ENCODE measurements at places on chromosomes 7 and 10.

GRCh38 chr10:63431962-63432797 is 33.6 kb downstream of the JMJD1C start:
- DNase-seq, result no peak

DNA sequence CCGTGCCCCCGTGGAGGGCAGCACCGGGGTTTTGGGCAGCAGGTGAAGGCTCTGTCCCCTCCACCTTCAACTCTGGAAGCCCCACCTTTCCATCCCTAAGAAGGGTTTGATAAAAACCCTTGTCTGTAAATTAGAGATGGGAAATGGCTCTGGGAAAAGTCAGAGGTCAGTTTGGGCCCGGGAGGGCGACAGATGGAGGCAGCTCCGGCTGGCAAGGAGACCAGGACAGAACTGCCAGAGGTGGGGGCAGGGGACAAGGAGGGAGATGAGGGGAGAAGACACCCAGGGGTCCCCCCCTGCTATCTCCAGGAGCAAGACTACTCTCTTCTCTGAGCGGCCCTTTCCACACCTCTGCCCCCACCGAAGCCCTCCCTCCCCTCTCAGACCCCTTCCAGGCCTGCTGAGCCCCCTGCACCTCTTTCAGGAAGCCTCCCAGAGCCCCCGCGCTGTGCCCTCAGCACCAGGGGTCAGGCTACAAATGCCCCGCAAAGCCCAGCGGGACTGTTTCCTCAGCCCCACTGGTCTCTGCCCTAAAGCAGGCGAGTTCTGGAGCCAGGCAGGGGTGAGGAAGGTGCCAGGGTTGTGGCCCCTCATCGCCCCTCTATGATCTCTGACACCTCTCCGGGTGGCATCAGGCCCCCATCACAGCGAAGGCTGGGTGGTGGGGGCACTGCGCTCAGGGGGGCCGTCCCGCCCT is 980 bp upstream of the SH2B2 start:
- no peak for DNase-seq

- DNase-seq, result no peak
These were observed 1.8 kb downstream of the IMPDH1 start for GRCh38 chr7:128407751-128408708.

DNA sequence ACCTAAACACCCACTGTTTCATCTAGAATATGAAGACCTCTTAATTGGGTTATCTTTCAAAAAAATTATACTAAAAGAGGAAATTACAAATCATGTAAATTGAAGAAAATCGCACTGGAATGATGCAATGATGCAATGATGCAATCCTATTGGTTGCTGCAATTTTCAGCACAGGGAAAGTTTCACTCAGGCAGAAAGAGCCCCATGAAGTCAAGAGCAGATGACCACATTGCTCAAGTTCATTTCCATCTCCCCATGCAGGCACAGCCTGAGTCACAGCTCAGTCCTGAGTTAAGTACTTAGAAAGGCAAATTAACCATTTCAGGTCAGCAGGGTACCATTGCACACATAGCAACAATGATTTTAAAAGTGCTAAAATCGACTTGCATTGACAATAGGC is 180.3 kb upstream of the MYO3A start:
- DNase-seq, result no peak

- DNase-seq, result no peak
These were observed 20.1 kb downstream of the ITGB1 start for GRCh38 chr10:32937911-32938424.

DNA sequence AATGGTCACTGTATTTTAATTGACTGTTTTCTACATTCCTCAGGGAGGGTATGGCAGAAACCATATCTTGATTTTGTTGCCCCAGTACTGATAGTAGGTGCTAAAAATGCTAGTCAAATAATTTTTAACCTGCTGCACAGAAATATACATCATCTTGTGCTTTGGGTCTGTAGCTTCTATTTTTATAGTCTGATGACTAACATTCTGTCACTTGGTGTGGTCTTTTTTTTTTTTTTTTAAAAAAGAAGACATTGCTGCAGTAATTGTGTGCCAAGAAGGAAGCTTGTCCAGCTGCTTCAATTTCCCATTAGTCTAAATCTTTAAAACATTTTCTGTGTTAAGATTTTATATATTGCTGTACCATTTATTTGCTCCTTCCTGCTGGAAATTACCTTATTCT is 83.6 kb downstream of the ICA1 start:
- no peak for DNase-seq

DNA sequence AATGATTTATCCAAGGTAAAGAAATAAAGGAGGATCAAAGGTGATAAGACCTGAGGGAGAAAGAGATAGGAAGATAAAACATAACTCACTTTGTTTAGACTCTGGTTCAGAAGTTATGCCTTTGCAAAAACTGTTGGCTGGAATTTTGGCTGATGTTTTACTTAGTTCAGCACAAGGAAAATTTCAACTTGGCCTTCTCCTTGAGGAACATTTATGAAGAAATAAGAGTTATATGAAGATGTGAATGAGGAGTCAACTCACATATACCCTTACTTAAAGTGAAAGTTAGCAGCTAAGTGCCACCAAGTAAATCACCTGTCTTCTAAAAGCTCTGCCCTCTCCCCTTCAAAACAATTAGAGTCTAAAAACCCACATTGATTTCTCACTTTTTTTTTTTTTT is 39.7 kb upstream of the COL1A2 start:
- DNase-seq, result no peak

DNA sequence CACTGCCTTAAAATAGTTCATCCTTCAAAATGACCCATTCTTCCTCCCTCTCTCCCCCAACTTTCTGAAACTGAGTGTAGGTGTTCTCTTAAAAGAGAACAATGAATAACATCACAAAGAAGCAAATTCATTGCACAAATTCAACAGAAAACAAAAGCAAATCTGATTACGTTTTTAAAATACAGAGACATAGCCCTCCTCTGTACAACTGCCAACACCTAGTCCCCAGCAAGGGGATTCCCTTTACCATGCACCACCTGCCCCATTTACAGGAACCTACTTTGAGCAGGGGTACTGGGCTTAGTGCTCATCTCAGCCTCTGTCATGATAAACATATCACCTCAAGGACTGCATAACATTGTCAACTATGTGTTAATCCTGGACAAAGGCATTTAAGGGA is 302.8 kb upstream of the AOAH start:
- no peak for DNase-seq

- no peak for DNase-seq
These were observed 30.0 kb downstream of the EEPD1 start for GRCh38 chr7:36182854-36183604.

- no peak for DNase-seq
These were observed 209.5 kb downstream of the HERPUD2 start for GRCh38 chr7:35485436-35485835.

GRCh38 chr7:137873524-137873923 is 26.8 kb upstream of the DGKI start:
- DNase-seq, result no peak

- DNase-seq, result no peak
These were observed 138.8 kb upstream of the SHH start for GRCh38 chr7:155950898-155951553.

- DNase-seq, result no peak
These were observed 151.1 kb downstream of the CXCL12 start for GRCh38 chr10:44233561-44234482.

DNA sequence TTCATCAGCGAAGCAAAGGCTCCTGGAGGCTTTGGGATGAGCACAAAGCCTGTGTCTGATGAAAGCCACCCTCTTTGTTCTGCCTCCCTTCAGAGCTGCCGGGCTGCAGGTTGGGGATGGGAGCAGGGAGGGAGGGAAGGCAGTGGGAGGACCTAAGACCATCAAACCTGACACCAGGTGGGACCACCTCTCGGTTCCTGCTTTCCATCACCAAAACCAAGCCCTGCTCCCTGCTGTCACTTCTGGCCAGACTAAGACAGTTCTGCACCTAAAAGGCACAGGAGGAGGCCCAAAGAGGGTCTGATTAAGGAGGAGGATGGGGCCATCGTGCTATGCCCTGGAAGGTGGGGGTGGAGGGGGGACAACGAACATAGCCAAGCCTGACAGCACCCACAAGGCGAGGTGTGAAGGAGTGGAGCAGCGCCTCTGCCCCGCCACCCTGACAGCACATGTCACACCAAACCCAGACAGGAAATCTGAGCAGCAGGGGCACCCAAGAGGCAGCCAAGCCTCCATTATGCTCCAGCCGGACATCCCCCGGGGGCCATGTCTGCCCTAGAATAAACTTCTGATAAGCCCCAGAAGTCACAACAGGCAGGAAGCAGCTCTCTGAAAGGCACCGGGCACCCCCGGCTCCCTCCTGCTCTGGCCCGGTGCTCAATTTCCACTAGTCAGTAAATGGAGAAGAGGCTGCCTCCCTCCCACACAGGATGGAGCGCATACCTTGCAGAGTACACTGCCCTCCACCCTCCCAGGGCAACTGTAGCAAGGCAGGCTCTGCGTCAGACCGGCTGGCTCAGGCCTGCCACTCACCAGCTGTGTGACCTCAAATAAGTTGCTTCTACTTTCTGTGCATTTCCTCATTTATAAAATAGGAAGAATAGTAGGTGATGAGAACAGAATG is 48.9 kb downstream of the DLG5 start:
- no peak for DNase-seq

- DNase-seq, result no peak
These were observed 9.1 kb upstream of the CXCL12 start for GRCh38 chr10:44393834-44394547.

GRCh38 chr7:156445997-156446761 is 194.4 kb upstream of the RNF32 start:
- no peak for DNase-seq

DNA sequence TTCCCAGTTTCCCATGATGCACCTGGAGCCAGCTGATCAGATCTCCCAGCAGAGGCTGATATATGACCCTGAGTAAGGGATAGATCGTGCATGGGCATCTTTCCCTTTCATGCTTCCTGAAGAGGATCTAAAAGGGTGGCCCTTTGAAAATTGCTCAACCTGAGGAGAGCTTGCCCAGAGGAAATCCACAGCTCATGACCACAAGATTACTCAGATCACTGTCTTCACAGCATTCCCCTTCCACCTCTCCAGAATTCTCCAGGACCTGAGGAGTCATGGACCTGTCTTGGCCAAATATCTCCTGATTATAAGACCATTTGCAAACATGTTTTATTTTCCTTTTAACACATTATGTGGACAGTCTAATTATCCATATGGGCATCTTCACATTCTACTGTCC is 328.1 kb downstream of the LHFPL3 start:
- no peak for DNase-seq

DNA sequence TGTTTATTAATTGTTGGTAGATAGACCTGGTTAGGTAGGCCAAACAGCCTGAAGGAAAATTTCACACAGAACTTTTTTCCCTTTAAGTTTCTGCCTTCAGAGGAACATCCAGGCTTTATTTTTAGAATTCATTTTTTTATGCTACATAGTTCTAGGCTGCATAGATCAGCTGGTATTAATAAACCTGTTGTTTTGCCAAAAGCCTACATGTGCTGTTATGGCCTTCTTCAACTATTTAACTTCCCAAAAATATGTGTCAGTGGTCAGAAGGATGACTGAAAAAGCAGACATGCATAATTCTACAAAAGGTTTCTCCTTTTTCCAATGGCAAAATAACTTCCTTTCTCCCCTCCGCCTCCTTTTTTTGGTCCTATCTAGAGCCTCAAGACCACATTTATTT is 303.0 kb upstream of the DKK1 start:
- DNase-seq, result no peak

DNA sequence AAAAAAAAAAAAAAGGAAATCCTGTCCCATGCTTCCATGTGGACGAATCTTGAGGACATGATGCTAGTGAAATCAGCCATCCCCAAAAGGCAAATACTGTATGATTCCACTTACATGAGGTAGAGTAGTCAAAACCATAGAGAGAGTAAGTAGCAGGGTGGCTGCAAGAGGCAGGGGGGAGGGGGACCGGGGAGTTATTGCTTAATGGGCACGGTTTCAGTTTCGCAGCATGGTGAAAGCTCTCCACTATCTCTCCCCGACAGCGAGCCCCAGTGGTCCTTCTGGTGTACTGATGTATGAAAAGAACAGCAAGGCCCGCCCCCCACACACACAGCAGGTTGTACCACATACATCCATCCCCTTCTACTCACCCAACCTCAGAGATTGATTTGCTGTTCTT is 32.8 kb downstream of the NOD1 start:
- peak; percentile 49 for DNase-seq

DNA sequence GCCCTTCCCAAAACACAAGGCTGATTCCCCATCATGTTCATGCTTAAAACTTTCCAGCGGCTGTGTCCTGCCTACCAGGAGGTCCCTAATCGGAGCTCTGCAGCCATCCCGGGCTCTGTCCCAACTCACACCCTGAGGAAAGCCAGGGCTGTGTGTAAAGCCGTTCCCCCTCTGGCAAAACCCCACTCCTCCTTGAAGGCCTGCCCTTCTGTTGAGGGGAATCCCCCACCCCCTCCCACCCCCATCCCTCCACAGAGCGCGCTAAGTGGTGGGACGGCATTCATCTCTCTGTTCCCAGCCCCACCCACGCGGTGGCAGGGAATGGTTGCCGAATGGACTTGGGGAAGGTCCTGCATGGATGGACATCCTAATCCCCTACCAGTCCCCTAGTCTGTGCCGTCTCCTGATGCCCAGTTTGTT is 667 bp upstream of the TMEM120A start:
- no peak for DNase-seq

Data from esophagus squamous epithelium (tissue), 5 donors.